MG63 (cell line): ENCODE measurements at places on chromosomes 16 and 17.
A peak's percentile ranks its signal among the peaks of the same experiment; 100 is the strongest.

GRCh38 chr16:89561142-89561883 is 831 bp downstream of the RPL13 start:
- no peak for DNase-seq

GRCh38 chr16:14289692-14290340 is 218.7 kb downstream of the MRTFB start:
- DNase-seq, result peak; percentile 13

GRCh38 chr16:87959391-87959990 is 8.3 kb downstream of the BANP start:
- no peak for DNase-seq

GRCh38 chr17:1789936-1790335 is 28.1 kb downstream of the SERPINF1 start:
- no peak for DNase-seq

DNA sequence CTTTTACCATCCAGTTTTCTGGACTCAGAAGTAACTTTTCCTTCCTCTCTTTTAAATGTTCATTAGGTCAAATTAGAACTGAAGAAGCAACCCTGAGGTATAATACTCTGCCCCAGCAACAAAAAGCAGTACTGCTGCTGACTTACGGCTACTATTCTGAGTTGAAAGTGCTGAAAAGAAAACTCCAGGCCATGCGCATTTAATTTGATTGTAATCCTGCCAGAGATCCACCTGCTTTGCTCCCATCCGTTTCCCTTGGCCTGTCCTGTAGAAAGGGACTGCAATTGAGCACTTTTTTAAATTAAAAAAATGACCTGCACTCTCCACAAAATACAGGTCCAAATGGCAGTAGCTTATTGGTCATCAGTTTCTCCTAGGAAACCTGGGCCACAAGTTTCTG is 61.6 kb downstream of the PITPNC1 start:
- DNase-seq, result no peak

DNA sequence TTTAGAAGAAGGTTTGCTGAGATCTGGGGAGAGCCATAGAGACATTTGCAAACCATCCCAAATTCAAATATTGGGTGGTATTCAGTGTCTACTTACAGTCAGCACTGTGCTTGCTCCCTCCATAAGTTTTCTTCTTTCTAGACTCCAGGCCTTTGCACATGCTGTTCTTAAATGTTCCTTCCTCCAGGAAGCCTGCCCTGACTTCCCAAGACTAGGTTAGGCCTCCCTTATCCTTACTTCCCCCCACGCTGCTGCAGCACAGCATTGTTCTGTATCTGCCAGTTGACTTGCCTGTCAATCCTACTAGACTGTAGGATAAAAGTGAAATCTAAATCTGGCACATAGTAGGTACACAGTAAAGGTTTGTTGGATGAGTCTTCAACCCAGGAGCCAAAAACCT is 53.4 kb downstream of the ASIC2 start:
- DNase-seq, result no peak

DNA sequence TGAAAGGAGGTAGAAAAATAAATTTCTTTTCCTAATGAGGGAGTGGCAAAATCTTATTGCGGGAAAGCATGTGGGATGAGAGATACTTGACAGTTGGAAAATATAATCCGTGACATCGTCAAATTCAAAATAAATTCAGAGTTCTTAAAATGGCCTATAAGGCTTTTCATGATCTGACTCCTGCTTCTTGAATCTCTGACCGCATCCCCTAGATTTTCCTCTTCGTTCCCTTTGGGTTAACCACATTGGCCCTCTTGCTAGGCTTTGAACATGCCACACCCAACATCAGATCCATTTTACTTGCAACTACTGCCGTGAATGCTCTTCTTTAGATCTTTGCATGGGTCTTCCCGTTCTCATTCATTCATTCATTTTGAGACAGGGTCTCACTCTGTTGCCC is 50.1 kb downstream of the NF1 start:
- DNase-seq, result no peak

DNA sequence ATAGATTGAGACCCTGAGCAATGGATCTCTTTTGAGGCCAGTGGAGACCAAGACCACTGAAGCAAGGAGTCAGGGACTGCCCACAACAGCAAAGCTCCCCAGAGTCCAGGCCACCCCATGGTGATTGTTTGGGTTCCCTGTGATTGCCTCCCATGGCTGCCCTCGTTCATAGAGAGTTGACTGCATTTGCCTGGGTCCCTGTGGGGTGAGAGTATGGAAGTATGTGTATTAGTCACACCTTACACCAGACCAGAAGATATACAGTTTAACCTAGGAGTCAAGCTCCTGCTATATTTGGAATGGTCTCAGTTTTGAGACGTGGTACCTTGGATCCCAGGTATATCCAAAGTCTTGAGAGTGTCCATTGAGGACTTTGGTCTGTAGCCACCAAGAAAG is 20.2 kb downstream of the HLF start:
- peak; percentile 20 for DNase-seq

DNA sequence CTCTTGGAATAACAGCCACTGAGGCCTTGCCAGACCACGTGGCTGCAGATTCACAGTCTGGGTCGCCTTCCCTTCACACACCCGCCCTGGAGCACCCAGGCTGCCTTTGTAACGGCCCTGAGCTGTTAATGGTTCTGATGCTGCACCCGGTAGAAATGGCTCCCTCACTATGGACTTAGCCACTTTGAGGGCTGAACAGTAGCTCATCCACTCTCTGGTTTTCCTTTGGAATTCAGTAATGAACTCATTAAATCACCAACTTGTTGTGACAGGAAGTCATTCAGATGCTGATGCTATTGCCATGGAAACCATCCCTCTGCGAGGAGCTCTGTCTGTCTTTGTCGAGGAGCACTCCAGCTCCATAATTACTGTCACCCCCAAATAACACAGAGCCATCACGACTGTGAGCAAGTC is 59.2 kb downstream of the CDK5R1 start:
- DNase-seq, result no peak

DNA sequence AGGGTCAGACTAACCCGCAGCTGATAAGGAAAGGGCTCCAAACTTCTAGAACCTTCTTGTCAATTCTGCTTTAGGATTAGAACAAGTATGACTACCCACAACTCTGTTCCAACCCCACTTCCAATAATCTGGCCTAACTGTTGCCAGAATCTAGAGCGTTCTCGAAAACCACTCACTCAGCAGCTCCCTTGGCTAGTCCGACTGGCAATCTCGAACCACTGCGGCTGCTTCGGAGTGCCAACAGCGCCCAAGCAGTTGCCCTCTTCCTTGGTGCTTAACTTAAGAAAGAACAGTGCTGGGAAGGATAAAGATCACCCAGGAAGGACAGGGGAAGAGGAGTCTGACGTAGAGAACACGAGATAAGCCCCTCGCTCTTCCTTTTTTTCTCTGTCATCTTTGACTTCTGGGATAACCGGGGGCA is 818 bp downstream of the DNAJC7 start:
- peak; percentile 31 for DNase-seq

- peak; percentile 70 for DNase-seq
Observed at GRCh38 chr17:45775576-45776011, 8.5 kb upstream of the CRHR1 start.

- no peak for DNase-seq
Observed at GRCh38 chr17:64499805-64500486, 3.1 kb upstream of the POLG2 start.

GRCh38 chr16:54389836-54390494 is 103.4 kb upstream of the IRX3 start:
- DNase-seq, result no peak

GRCh38 chr17:55238179-55238930 is 26.4 kb upstream of the HLF start:
- DNase-seq, result peak; percentile 93

- DNase-seq, result no peak
Observed at GRCh38 chr16:74734361-74735161, 33.9 kb upstream of the MLKL start.

GRCh38 chr17:42682722-42683403 is 532 bp downstream of the CNTNAP1 start:
- DNase-seq, result peak; percentile 84

DNA sequence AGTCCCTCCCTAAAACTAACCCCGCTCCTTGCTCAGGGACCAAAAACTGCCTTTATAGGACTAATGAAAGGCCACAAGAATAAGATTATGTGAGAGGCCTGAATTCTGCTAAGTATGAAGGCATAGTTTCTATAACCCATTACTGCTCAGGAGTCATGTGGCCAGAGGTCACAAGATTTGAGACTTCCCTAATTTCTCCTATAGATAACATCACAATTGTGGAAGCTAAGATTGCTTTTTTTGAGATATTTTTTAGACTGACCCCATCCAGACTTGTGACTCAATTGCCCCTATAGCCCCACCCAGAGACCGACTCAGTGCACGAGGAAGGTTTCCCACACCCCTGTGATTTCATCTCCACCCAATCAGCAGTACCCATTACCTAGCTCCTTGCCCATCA is 504.1 kb upstream of the GOT2 start:
- DNase-seq, result no peak

GRCh38 chr16:24583494-24583893 is 44.1 kb downstream of the RBBP6 start:
- DNase-seq, result no peak

DNA sequence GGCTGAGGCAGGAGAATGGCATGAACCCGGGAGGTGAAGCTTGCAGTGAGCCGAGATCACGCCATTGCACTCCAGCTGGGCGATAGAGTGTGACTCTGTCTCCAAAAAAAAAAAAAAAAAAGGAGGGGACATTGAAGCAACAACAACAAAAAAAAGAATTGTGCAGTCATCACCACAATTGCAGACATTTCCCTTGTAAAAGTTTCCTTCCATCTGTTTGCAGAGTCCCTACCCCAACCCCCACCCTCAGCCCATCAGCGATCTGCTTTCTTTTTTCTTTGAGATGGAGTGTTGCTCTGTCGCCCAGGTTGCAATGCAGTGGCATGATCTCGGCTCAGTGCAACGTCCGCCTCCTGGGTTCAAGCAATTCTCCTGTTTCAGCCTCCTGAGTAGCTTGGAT is 3.7 kb downstream of the MGRN1 start:
- no peak for DNase-seq

DNA sequence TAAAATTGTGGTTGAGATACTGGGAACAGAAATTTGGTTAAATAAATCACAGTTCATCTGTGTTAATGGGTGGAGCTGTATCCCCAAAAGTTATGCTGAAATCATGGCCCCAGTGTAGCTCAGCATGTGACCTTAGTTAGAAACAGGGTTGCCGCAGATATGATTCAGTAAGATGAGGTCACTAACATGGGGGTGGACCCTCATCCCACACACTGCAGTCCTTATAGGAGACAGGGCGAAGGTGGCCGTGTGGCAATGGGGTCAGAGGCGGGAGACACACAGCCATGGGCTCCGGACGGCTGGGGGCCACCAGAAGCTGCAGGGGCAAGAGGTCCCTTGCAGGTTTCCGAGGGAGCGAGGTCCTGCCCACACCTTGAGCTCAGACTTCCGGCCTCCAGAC is 10.7 kb downstream of the GALNS start:
- no peak for DNase-seq

DNA sequence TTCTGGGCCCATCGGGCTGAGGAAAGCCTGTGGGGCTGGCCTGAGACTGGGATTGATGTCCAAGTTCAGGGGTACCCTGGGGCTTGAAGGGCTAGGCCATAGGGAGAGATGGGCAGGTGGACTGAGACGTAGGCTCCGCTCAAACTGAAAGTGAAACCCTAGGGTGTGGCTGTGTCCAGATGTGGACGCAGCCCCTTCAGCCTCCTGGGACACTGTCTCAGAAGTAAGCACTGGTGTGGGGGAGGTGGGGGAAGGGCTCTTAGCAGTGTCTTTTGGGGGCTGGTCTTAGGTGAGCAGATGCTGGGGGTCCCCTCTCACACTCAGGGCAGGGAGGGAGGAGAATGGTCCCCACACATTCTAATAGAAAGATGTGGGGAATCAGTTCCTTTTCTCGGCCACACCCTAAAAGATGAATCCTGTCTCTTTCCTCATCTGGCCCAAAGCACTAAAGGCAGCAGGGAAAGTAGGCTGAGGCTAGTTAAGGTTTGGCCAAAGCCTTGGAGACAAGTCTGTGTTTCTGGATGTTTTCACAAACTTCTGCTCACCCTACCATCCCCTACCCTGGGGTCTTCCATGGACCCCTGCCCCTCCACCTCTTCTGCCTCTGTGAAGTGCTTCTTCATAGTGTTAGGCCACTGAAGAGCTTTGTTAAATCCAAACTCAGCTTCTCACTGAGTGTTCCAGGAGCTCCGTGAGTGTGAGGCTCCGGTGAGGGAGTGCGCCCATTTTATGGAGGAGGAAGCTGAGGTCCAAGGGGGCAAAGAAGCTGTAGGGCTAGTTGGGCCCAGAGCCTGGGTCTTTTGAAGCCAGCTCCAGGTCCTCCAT is 5.6 kb downstream of the FMNL1 start:
- no peak for DNase-seq

DNA sequence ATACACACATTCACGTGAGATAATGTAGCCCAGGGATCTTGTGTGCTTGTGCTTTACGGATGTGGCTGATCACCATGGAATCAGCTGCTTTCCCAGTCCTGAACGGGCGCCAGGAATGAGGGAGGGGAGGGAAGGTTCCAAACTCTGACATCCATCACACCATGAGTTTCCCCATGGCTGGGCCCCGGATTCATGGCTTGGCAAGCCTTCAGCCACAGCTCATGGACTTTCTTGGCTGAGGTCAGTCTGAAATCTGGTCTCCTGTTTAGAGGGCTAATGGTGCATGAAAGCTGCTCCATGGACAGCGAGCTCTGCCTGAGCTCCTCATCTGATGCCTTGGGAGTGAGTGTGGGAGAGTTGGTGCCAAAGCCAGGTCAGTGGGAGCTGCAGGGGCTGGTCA is 767.6 kb upstream of the EEF2KMT start:
- no peak for DNase-seq

GRCh38 chr17:17118399-17118798 is 76.1 kb downstream of the MPRIP start:
- DNase-seq, result no peak

GRCh38 chr16:64058685-64059084 is 1063.2 kb downstream of the CDH11 start:
- DNase-seq, result no peak

DNA sequence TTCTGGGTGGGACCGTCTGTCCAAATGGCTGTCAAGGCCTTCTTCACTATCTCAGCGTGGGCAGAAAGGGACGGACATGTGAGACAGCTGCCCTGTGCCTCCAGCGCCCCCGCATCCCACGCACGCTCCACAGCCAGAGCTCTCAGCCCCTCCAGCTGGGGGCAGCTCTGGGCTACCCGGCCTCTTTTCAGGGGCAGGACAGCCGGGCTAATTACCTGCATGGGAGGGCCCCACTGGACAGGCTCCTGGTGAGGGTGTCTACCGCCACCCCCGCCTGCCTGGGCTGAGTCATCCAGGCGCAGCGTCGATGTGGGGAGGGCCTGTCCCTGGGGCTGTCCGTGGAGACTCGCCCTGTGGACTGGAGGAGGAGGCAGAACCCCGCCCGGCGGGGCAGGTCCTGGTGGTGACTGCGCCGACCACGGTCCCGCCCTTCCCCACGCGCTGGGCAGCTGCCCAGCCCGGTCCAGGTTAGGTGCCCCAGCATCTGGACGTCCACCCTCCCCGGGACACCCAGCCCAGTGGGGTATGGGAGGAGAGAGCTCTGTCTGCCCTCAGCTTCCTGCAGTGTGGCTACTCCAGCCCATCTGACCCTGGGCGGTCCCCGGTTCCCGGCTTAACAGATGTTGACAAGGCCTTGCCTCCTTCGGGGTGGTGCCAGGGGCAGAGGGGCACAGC is 5.9 kb upstream of the METRNL start:
- no peak for DNase-seq
